Activated T-helper 1 cell treated with anti-CD3 and anti-CD28 coated beads, Interleukin-12 subunit alpha, Interleukin-12 subunit beta, Interleukin-2, Interleukin-4 antibody, amounts not matched to agents 30 ng/mL and 10 ng/mL and 1 ng/mL, durations not matched to agents 14 hours and 24 hours and 36 hours (primary cell): ENCODE measurements at places on chromosomes 4 and X. TPM values are rescaled to one million over a fixed set of nuclear protein-coding genes. Genes with fewer than 3 reads are reported as not detected.

DNA sequence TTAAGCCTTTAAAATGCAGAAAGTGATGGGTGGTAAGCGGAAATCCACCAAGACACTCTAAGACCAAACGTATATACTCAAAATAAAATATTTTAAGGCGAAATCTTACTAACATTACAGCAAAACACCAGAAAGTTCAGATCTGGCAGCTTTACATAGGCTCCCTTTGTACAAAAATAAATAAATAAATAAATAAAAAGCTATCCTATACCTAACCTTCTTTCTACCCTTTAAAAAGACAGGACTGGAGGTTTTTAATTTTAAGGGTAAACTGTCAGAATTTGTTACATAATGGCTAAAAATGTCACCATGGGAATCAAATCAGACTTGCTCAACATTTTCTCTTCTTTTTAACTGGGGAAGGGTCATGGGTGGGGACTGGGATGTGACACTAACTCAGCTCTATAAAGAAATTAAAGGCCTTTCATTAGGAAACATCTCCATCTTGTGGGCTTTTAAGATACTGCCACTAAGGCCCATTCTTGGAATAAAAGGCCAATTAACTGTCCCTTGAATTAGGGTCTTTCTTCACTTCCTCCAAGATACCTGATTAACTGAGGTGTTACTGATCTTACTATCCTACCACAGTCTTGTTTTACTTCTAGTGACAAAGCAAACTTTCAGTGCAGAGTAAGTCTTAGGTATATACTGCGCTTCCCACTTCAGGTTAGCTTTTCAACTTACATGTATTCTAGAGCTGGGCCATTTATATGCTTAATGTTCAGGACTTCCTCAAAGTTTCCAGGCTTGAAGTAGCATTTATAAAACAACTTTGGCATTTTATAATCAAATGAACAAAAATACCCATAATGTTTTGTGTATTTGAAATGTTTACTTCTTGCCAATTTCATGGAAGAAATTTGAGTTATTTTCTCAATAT, 13.3 kb downstream of the HNRNPD start:
- DNase-seq = no peak

DNA sequence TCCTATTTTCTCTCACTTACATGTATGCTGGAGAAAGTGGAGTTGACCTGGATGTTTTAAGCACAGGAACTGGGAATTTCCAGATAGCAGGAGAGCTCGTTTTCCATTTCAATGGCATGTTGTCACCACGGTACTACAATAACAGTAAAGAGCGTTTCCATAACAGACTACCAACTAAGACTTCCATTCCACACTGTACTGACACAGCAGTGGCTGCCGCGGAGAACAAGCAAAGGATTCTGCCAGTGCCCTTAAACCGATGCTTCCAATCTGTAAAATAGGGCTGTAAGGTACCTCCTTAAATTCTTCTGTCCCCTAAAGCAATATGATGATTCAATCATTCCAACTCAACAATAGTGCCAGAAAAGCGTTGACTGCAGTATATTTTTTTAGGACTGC, 143.9 kb downstream of the KLHL13 start:
- DNase-seq = no peak

DNA sequence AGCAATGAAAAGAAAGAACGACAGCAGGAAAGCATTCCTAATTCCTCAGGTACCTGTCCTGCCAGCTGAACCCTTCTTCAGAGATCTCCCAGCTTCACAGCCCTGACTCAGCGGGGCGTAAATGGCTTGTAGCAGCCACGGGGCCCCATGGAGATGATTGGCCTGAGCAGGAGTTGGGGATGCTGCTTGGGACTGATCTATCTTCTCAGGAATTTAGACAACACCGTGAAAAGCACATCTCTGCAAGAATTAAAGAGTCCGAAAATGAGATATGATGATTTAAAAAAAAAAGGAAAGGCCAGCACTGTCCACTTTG, 22.5 kb upstream of the SLC25A4 start:
- no peak for DNase-seq

GRCh38 chr4:40587826-40588225, 41.8 kb downstream of the RBM47 start:
- DNase-seq = no peak

DNA sequence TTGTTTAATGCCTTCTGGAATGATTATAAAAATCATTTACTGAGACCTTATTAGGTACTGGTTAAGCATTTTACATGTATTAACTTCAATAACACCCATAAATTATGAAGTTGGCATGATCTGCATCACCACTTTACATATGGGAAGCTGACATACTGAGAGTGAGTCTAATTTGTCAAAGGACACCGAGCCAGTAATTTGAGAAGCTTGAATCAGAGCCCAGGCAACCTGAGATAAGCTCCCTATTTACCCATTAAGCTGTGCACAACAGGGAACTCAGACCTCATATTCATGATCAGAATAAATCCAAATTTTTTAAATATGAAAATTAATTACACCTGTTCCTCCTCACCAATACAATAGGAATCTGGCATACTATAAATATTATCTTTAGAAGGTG, 247.9 kb upstream of the EPHA5 start:
- no peak for DNase-seq

DNA sequence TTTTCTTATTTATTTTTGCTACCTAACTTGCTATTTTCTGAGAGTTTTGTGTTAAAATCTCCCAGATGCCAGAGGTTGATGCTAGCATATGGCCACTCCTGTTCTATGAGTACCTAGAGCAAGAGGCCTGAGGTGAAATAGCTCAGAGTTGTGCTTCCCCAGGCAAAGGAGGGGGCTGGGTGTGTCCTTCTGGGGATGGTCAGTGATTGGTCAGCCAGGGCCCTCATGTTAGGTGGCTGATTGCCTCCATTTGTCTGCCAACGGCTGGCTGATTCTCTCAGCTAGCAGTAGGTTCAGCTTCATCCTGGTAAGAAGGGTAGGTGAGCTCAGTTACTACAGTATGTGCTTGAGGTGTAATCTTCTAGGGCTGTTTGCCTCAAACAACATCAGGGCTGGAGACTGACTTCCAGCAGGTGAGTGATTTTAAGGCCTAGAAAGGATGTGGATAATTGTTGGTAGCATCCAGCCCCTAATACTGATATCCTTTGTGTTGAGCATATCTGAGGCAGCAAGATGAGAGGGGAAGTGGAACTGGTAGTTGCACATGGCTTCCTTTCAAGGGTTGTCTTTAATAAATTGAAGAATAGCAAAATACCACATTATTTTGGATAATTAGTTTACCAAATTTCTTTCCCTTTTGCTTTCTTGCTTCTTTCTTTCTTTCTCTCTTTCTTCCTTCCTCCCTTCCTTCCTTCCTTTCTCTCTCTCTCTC, 62.5 kb upstream of the RHOH start:
- no peak for DNase-seq

RAB9A gene
- total RNA-seq = 9.4 and 11.8 TPM in 2 replicates

ARR3 gene
- not detected in 2 replicates for total RNA-seq

GPR82 gene
- 0.08 and 0.49 TPM in 2 replicates for total RNA-seq
